ENCODE measurements at places on chromosomes 7 and 10.

GRCh38 chr10:47167591-47167990 lies 132.4 kb upstream of the GDF10 start:
- no peak for DNase-seq

- DNase-seq: no peak
Measured at GRCh38 chr10:78579576-78579975, 489.2 kb upstream of the ZMIZ1 start.

- DNase-seq: no peak
Measured at GRCh38 chr7:77282897-77283296, 83.3 kb upstream of the FGL2 start.

DNA sequence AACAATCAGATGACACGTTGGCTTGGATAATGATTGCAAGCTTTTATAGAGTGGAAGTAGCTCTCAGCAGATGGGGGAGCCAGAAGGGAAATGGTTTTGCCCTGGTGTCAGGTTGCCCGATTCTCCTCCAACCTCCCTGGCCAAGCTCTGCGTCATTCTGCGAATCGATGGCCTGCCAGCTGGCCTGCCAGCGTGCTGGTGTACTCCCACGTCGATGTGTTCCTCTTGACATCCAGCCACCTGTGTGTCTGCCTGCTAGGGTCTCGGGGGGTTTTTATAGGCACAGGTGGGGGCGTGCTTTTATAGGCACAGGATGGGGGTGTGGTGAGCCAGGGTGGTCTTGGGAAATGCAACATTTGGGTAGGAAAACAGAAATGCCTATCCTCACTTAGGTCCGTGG lies 4.6 kb downstream of the NET1 start:
- no peak for DNase-seq

DNA sequence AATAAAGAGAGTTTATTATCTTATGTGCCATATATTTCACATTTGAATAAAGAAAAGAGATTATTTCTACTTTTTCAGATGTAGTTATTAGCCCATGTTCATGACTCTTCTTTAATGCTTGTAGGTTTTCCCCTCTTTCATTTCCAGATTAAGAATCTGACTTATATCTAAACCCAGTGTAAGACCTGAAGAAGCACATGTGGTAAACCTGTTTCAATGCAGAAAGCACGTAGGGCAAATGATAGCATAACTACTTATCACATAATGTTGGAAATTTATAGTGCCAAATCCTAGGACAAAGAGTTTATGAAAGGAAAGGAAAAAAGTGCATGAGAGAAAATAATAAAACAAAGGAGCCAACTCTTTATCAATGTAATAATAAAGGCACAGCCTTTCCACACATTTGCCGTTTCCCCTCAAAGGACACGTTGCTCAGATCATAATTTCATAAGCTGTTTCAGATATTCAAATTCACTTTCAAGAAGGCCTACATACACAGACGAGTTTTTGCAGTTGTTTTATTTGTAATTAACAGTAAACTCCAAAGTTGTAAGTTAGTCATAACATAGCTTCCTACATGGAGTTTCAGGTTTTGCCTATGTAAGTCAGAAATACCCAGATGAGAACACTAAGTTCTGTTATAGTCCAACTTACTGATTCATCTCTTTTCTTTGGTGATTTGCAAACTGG lies 88.8 kb upstream of the MDFIC start:
- DNase-seq: no peak

- DNase-seq: no peak
Measured at GRCh38 chr10:78968943-78969342, 99.8 kb upstream of the ZMIZ1 start.

DNA sequence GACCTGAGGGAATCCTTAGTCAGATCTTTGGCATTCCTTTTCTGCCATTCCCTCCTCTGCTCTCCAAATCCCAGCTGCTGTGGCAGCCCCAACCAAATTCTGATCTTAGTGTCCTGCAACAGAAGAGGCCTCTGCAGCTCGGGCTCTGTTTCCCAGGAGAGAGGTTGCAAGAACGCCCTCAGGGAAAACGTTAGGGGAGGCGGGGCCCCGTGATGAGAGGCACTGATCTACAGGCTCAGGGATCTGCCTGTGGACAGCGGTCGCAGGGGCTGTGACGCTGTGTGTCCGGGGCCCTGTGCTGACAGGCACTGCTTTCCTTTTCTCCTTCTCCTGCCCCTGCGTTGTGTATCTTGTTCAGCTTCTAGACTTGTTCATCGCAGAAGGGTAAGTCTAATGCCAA lies 57.3 kb upstream of the DPYSL4 start:
- no peak for DNase-seq

DNA sequence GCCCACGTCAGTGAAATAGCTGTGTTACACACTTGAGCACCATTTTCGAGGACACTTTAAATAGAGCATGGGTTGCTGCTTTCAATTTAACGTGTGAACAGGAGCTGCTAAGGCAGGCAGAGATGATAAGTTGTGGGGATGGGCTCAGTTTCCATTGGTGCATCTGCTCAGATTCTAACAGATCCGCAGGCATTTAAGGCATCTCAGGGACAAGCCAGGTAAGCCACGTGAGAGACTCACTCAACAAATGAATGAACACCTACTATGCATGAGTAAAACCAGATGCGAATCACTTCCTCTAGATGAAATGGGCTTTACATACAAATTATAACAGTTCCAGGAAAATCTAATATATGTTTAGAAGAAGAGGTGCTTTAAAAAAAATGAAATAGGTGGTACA lies 34.6 kb downstream of the PLXNA4 start:
- no peak for DNase-seq

GRCh38 chr10:129962872-129963640 lies 1.0 kb downstream of the EBF3 start:
- no peak for DNase-seq

- no peak for DNase-seq
Measured at GRCh38 chr10:11058965-11059364, 41.3 kb downstream of the CELF2 start.

DNA sequence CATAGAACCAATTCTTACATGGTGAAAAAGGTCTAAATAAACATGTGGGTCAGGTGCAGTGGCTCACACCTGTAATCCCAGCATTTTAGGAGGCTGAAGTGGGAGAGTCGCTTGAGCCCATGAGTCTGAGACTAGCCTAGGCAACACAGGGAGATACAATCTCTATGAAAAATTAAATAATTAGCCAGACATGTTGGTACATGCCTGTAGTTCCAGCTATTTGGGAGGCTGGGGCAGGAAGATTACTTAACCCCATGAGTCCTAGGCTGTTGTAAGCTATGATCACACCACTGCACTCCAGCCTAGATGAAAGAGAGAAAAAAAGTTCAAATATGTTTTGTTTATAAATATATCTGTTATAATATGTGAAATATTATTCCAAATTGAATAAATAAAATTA lies 643.6 kb downstream of the IPMK start:
- DNase-seq: no peak

DNA sequence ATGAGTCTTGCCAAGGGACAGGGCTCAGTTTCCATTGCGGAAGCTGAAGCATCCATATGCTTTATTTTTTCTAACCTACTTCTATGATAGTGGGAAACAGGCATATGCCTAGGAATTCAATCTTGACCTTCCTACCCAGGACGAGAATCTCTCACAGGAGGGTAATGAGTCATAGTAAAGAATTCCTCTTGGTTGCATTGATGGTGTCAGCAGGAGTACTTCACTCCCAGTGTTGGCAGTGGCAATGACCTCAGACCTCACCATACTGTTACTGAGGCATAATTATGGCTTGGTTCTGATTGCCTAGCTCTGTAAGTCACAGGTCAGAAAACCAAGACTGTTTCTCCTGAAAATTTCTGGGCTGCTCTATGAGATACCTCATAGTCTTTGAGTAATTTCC lies 552.9 kb downstream of the ARL4A start:
- DNase-seq: no peak

DNA sequence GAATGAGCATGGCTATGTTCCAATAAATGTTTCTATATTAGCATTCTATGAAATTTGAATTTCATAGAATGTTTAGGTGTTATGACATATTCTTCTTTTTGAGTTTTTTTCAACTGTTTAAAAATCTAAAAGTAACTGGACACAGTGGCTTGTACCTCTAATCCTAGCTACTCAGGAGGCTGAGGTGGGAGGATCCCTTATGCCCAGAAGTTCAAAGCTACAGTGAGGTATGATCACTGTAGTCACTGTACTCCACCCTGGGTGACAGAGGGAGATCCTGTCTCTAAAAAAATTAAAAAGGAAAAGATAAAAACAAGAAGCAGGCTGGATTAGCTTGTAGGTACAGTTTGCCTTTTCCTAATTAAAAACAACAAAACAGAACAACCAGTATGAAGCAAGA lies 95.1 kb downstream of the NRBF2 start:
- DNase-seq: no peak

DNA sequence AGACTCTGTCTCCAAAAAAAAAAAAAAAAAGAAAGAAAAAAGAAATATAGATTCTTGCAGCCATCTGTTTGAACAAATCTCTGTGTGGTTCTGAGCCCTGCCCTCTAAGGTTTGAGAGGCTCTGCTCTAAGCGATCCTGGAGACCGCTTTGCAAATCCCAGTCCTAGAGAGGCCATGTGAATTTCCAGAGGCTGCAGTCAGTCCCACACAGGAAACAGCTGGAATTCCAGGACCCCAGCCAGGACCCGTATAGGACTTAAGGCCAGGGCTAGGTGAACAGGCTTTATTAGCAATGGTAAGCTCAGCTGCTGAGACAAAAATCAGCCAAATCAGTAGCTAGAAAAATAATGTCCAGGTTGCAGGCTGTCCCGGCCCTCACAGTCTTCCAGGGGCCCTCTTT lies 154.8 kb downstream of the RPS24 start:
- DNase-seq: no peak

GRCh38 chr7:128171342-128171918 lies 69.6 kb upstream of the LEP start:
- DNase-seq: no peak

DNA sequence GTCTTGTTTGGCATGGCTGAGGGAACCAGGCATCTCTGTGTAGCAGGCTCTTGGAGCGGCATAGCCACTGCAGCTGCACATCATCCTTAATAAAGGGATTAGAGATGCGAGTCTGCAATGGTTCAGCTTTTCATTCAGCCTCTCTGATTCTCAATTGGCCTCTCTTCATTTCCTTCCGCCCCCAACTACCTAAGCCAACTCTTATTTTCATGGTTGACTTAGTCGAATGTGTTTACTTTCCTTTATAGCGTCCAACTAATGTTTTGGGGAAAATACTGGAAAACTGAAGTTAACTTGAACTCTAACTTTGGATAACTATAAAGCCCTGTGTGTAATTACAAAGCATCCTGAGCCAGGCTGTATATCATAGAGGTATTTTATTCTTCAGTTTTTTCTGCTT lies 202.2 kb upstream of the KIAA1217 start:
- no peak for DNase-seq

GRCh38 chr10:129689671-129690071 lies 222.6 kb downstream of the MGMT start:
- no peak for DNase-seq

DNA sequence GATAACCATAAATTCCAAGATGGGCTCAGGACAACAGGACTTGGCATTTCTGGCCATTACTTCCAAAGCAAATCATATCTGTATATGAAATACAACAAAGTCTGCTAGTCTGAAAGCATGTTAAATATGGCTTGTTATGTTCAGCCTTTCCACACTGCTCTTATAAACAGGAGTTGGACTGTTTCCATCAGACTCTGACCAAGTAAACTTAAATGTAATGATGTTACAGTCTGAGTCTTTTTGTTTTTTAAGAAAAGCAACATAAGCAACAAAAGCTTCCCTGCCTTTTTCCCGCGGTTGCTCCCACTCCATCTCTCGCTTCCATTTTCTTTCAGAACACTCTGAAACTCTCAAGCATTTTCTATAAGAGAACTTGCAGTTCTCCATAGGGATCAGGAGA lies 8.1 kb upstream of the CDCA7L start:
- no peak for DNase-seq

GRCh38 chr10:93346694-93347093 lies 135.4 kb downstream of the MYOF start:
- no peak for DNase-seq

GRCh38 chr7:31651234-31652062 lies 35.6 kb upstream of the PPP1R17 start:
- no peak for DNase-seq

DNA sequence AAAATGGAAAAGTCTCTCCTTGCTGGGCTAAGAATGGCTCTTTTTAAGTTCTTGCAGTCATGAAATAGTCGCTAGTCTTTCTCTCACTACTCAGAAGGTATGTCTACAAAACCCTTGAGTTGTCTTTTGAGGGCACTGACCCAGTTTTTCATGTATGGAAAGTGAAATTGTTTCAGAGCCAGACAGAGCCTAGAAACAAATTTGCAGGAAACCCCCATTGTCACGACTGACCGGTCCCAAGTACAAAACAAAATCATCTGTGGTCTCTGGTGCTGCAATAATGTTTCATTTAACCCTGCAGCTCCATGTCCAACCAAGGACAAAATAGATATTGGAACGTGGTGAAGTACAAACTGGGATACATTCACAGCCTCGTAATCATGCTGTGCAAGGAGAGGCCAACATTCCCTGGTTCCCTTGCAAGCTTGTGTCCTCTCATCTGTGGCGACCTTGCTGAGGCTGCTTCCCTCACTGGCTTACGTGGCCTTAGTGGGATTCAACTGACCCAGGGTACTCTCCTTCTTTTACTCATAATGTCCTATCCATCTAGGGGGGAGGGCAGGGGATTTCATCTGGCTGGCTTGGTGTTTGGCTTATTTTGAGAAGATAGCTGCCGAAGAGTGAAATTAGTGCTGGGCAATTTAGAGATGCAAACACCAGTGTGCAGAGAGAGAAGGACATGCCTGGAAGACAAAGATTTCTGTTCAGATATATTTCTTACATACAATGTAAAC lies 172.5 kb downstream of the IPMK start:
- no peak for DNase-seq

DNA sequence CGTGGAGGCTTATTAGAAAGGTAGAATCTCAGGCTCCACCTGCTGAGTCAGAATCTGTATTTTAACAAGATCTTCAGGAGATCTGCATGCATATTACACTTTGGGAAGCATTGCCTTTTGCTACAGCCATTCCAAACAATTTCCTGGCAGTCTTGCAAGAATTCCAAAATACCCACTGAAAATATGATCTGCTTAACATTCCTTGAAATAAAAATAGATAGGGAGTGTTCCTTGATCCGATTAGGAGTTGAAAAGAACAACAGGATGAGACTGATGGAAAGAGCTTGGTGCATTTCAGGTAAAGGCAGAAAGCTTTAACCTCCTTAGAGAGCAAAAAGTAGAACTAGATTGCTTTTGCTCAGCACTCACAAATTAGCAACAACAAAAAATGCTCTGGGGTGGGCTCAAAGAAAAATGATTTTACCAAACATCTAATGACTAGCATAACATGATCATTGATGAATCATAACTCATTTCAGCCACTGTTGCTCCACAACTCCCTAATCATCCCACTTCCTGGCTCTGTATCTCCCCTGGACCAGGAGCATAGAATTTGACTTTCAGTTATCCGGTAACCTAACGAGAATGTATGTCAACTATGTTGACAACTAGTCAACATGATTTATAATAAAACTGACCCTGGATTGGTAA lies 115.2 kb downstream of the RNLS start:
- DNase-seq: no peak

GRCh38 chr7:148242294-148242821 lies 348.2 kb upstream of the C7orf33 start:
- no peak for DNase-seq

- DNase-seq: no peak
Measured at GRCh38 chr7:91424371-91424770, 160.1 kb downstream of the FZD1 start.

All from stimulated activated naive CD4-positive, alpha-beta T cell treated with Interleukin-2 at 50 U/mL for 16 hours (primary cell).